Left lung (tissue), 14 donors: ENCODE measurements at places on chromosomes 3 and 15. TPM values are rescaled to one million over a fixed set of nuclear protein-coding genes. Genes with fewer than 3 reads are reported as not detected.
A peak's percentile ranks its signal among the peaks of the same experiment; 100 is the strongest.

- no peak for DNase-seq
Measured at GRCh38 chr3:11574981-11575669, 68.6 kb downstream of the VGLL4 start.

GRCh38 chr15:48796930-48797329, 13.9 kb downstream of the CEP152 start:
- no peak for DNase-seq

The PCCB gene
- polyA plus RNA-seq, result 34.4 TPM

GRCh38 chr3:187929112-187929816, 184.0 kb upstream of the BCL6 start:
- no peak for DNase-seq

GRCh38 chr3:183330881-183331280, 77.8 kb downstream of the B3GNT5 start:
- DNase-seq, result no peak

- DNase-seq, result peak; percentile 26
Measured at GRCh38 chr3:46612324-46612723, at the start of gene FAM240A. TSS of gene FAM240A (plus strand) at chr3:46612525. CDS start at chr3:46612684, 159 bp downstream.

- no peak for DNase-seq
Measured at GRCh38 chr3:19866751-19867347, 67.2 kb downstream of the EFHB start.

The CPEB1 gene
- 4.7 TPM for polyA plus RNA-seq

DNA sequence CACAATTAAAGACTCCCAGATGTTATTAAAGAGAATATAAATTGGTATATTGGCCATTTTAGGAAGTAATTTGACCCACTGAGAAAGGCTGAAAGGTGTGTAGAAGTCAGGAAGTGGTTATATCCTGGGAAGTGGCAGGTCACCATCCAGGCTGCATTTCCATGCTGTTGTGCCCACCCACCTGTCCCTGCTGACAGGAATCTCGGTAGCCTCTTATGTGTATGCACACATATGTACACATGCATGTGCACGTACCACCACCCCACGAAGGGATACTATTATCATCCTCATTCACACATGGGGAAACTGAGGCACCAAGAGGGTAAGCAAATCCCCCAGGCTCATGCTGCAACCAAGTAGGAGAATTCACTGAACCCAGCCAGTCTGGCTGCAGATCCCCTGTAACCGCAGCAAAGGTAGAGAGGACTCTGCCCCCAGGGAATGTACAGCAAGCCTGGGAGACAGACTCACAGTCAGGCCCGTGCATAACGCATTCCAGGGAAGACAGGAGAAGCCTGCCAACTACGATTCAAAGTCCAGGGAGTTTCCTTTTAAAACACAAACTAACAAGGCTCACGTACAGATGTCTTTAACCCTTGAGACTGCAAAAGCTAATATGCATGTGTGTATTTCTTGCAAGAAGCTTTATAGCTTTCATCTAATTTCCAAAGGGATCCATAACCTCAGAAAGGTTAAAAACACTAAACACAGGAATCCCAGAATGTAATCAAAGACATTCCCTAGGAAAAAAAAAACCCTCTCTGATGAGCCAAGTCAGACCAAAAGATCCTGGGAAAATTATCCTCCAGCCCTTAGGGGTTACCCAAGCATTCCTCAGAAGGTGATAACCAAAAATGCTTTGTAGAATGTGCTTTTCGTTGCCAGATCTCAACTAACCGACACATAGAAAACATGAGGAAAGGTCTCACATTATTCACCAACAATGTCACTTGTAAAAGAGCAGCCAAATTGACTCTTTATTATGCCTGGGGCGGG, 129.6 kb downstream of the ADAMTS17 start:
- DNase-seq, result peak; percentile 10

The CHRNA7 gene
- polyA plus RNA-seq, result 30.3 TPM

DNA sequence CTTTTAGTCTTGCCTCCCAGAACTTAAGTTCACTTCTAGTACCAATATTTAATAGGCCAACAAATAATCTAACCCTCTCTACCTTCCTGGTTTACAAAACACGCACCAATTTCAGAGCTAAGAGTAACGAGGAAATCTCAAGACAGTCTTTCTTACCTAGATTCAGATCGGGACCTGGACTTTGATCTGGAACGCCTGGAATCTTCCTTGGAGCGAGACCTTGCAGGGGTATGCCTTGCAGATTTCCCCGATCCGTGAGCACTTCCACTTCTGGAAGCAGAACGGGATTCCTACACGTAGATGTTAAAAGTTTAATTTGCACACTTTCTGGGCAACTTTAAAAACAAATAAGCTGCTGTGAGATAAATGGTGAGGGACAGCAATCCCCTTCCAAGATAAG, 11.4 kb downstream of the TRA2B start:
- no peak for DNase-seq

GRCh38 chr3:110314512-110315114, 757.0 kb upstream of the NECTIN3 start:
- no peak for DNase-seq

- no peak for DNase-seq
Measured at GRCh38 chr3:197241173-197241572, 57.2 kb downstream of the DLG1 start.

The IL17RD gene
- 12.3 TPM for polyA plus RNA-seq

- DNase-seq, result no peak
Measured at GRCh38 chr15:32908872-32909271, 191.1 kb downstream of the GREM1 start.

GRCh38 chr3:170532573-170532972, 53.3 kb downstream of the SLC7A14 start:
- DNase-seq, result no peak

The CACNA1D gene
- polyA plus RNA-seq, result 55.0 TPM

- no peak for DNase-seq
Measured at GRCh38 chr3:70095260-70095659, 95.7 kb downstream of the SAMMSON start.
